Stimulated activated CD8-positive, alpha-beta memory T cell treated with anti-CD3 and anti-CD28 coated beads, Interleukin-4, amount 100 ng/mL, for 24 hours (primary cell): ENCODE measurements at places on chromosomes 1 and 21.

- DNase-seq, result no peak
Observed at GRCh38 chr1:85203573-85204171, 2.9 kb upstream of the SYDE2 start.

DNA sequence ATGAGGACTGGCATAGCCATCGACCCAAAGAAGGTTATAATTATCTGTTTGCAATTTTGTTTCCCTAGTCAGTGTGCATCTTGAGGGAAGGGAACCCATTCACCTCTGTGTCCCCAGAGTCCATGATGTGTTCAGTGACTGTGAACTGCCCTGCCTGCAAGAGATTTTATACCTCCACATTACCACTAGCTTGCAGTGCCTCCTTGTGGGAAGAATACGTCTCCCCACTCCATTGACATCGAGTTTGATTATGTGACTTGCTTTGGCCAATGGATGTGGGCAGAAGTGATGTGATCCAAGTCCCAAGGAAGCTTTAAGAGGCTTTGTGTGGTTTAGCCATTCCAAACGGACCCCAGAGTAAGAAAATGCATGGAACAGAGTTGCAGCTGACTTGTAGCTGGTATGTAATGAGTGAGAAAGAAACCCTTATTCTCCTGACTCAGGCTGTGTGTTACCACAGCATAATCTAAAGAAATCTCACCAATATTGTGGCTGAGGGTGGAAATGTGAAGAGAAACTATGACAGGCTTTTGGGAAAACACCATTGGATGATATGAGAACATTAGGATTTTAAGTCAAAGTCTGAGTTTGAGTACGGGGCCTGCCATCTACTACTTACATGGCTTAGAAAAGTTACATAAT lies 47.8 kb upstream of the NRDC start:
- no peak for DNase-seq

DNA sequence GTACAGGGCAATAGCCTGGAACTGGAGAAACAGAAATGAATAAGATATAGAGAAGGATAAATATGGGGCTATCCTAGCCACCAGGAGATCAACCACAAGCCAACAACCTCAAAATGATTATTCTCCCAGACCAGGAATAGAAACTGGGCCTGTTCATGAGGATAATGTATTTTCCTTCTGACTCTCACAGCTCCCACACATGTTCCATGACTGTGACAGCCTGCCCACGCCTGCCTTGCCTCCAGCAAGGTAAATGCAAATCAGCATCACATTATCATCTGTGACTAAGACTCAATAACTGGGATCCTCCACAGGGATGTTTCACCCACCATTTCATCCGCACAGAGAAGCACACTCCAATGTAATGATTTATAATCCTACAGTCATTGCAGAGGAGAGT lies 3.3 kb downstream of the ENSA start:
- DNase-seq, result no peak

DNA sequence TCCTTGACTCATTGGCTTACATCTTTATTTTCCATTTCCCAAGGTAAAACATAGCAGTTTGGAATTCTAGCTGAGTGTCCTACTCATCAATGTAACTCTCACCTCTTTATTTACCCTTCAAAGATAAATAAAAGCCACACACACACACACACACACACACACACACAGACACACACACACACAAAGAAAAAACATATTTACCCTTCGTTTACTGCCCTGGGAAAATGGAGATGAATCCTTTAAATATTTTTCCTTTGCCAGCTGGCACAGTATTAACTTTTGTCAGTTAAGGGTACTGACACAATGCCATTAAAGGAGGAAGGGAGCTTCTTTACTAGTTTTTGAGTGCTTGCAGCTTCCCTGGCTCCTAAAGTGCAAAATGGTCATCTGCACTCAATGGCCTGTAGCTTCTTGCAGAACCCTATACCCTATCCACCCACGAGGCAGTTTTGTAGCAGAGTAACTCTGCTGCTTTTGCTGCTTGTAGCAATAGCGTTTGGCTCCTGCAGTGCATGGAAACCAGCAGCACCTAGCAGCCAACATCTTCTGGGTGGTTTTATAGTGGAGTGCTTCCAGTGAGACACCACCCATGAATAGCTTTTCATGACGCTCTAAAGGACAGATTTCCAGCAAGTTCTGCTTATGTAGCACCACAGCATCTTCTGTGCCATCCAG lies 103.7 kb downstream of the HS2ST1 start:
- no peak for DNase-seq

DNA sequence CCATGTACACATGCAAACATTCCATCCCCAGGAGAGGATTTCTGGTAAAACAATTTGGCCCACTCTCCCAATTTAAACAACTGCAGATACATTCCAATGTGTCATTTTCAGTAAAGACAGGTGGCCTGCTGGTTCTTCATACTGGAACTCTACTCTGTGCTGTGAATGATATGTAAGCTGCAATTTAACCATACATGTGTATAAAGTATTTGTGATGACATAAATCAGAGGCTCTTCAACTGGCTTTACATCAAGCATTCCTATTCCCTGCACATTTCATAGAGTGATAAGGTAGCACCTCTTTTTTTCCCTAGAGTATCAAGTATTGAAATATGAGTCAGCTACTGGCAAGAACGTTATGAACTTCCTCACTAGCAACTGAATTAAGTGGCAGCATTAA lies 649.5 kb upstream of the ADGRL2 start:
- no peak for DNase-seq

DNA sequence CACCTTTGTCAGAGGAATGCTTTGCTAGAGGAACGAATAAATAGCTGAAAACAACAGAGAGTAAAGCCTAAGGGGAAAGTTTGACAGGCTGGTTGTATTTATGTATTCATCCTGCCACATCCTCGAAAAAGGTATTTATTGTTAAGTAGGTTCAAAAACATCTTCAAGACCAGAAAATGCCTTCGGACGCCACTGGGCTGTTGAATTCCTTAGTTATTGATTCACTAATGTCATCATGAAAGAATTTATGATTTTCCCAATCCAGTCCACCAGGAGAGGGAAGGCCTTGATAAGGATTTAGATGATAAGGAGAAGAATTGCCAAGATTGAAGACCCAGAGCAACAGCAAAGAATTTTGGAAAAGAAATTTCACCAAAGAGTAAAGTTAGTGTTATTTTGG lies 35.2 kb upstream of the MAB21L3 start:
- no peak for DNase-seq

GRCh38 chr1:156748670-156749418 lies 2.6 kb downstream of the HDGF start:
- DNase-seq, result no peak

- DNase-seq, result peak; percentile 42
Observed at GRCh38 chr1:39205102-39205780, 746 bp downstream of the MACF1 start.

DNA sequence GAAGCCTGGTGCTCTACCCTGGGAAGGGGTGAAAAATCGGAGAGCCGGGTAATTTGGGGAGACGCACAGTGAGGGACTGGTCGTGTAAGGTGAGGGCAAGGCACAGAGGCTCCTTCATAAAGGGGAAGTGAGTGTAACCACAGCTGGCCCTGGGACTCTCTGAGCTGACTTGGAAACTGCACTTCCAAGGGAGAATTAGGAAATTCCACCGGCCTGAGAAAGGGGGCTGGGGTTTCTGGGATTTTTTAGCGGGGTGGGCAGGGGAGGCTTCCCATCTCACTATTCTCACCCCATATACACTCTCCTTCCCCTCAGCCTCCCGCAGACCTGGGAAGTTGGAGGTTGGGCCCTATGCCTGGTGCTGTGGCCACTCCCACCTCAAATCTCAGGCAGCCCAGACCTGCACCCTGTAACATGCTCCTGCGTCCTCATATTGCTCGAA lies 88.3 kb upstream of the IPO9 start:
- DNase-seq, result no peak

DNA sequence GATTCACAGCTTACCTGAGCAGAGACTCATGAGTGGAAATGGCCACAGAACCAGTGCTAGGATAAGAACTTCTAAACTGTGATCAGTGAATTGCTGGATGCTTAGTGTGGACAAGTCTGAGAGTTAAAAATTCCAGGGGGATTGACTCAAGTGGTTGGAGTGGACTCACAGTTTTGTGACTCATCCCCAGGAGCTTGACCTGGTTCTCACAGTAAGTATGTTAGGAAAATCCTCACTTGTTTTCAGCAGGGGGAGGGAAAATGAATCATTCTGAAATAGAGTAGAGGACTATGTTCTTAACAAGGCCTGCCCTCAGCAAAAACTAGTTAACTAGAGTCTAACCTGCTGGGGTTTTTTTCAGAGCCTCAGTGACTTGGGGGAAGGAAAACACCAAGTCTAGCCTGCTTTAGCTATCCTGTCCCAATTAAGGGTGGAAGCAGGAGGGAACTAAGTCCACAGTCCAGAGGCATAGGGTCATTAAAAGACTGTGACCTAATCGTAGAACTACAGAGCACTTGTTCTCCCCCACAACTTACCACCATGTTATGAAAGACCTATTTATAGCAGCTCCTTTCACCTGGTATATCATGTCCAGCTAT lies 6.1 kb upstream of the CDC73 start:
- DNase-seq, result no peak

GRCh38 chr1:109386054-109386717 lies 11.5 kb downstream of the SORT1 start:
- DNase-seq, result no peak

DNA sequence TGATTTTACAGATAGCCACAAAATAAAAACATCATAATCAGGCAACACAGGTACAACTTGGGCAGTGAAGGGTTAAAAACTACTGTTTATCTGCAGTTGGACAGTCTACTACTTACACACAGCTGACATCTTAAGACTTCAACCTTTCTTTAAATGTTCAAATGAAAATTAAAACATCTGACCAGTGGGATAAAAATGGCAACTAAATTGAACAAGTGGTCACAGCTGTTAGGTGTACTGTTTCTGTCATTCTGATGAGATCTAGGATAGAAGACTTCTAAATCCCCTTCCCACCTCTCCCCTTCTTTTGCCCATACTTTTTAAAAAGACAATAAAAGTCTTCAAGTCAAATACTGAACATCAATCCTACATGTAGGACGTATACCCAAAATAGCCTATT lies 56.2 kb downstream of the ENAH start:
- no peak for DNase-seq

GRCh38 chr21:37338671-37339551 lies 27.7 kb upstream of the DYRK1A start:
- DNase-seq, result no peak

DNA sequence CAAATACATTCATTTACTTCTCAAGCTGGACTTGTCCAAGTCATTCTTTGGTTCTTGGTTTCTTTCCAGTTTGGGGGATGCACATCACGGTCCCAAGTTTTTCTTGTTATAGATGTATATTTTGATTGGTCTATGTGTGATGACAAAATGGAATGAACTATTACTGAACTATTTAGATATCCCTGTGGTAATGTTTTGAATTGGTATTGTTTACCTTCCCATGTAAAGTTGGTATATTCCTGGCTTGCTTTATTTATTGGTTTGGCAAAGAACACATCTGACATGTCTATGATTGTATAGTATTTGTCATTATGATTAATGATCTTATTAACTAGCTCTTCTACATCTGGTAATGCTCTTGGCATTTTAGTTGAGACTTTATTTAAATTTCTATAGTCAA lies 22.4 kb upstream of the ZNF692 start:
- no peak for DNase-seq

DNA sequence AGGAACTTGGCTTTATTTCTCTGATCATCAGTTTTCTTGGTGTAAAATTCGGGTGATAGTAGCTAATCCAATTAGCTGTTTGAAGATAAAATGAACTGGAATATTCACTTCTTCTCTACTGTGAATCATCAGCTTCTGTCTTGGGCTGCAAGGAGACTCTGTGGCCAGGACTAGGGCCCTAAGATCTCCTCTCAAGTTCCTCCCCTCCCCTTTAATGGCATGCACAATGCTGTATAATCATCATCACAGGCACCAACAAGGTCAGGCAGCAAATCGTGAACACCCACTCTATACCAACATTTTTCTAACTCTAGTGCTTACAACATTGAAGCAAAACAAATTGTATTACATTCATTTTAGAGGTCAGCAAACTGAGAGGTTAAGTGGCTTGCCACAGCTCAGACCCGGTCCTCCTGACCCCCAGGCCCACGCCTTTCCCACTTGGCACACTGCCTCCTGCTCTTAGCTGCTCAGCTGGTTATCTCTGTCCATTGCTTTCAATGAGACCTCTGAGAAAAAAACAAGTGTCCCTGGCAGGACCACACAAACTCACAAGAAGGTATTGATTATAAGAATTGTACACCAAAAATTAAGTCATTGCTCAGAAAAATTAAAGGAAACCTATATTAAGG lies 31.8 kb downstream of the LRRC52 start:
- no peak for DNase-seq

DNA sequence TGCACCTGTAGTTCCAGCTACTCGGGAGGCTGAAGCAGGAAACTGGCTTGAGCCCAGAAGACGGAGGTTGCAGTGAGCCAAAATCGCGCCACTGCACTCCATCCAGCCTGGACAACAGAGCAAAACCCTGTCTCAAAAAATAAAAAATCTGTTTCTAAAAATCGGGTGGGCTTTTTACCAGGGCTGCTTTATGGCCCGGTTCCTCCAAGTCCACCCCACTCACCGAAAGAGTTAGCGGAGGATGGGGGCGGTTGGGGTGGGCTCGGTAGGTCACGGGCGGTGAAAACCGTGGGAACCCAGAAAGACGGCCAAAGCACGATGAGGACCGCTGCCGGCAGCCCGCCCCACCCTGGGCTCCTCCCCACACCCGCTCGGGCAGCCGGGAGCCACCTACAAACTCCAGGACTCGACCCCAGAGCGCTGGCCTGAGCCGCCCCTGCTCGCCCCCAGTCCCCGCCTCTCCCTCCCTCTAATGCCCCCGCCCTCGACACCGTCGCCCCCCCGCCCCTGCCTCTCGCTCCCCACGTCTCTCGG lies 846 bp upstream of the PER3 start:
- DNase-seq, result peak; percentile 15

DNA sequence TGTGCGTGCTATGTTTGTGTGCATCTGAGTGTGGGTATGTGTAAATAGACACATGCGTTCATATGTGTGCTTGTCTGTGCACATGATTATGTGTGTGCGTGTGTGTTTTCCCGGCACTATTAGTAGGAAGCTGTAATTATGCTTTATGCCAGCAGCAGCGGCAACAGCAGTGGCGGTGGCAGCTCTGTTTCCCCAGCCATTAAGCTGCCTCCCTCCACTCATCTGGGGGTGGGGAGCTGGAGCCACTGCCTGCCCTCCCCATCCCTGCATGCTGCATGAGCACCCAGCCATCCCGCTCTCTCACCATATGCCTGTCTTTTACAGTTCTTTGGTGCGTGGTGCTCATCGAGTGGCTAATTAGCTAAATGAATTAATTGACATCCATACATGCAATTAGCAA lies 30.5 kb upstream of the ACOT11 start:
- DNase-seq, result no peak

- DNase-seq, result no peak
Observed at GRCh38 chr1:164180824-164181223, 378.2 kb upstream of the PBX1 start.
